ENCODE measurements at places on chromosomes 16 and 17.

- no peak for DNase-seq
Observed at GRCh38 chr16:2770057-2770951, 6.8 kb downstream of the ELOB start.

GRCh38 chr17:4136373-4136772, 6.5 kb downstream of the ZZEF1 start:
- peak; percentile 95 for DNase-seq

- peak; percentile 33 for DNase-seq
Observed at GRCh38 chr17:77373299-77374169, 232.8 kb downstream of the SEC14L1 start.

- no peak for DNase-seq
Observed at GRCh38 chr16:86945166-86945900, 367.0 kb downstream of the FOXL1 start.

GRCh38 chr16:50038286-50038685, 13.3 kb downstream of the CNEP1R1 start:
- DNase-seq = no peak

DNA sequence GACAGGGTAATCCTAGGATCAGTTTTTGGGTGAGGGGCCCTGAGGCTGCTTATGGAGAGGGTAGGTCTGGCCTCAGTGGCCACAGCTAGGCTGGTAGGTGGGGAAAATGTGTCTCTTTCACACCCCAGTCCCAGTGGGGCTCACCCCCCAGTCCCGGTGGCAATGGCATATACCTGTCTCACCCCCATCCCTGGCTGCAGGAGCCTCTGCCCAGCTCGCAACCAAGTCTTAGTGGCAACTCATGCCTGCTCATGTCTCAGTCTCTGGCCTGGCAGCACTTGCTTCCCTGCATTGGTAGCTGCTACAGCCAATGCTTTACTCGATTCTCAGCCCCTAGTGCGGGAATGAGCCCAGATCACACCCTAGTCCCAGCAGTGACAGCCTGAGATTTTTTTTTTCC, 221.5 kb downstream of the BCAS3 start:
- no peak for DNase-seq

- no peak for DNase-seq
Observed at GRCh38 chr16:20325005-20325404, 2.3 kb downstream of the GP2 start.

GRCh38 chr17:9672266-9672665, 26.9 kb downstream of the USP43 start:
- DNase-seq = no peak

DNA sequence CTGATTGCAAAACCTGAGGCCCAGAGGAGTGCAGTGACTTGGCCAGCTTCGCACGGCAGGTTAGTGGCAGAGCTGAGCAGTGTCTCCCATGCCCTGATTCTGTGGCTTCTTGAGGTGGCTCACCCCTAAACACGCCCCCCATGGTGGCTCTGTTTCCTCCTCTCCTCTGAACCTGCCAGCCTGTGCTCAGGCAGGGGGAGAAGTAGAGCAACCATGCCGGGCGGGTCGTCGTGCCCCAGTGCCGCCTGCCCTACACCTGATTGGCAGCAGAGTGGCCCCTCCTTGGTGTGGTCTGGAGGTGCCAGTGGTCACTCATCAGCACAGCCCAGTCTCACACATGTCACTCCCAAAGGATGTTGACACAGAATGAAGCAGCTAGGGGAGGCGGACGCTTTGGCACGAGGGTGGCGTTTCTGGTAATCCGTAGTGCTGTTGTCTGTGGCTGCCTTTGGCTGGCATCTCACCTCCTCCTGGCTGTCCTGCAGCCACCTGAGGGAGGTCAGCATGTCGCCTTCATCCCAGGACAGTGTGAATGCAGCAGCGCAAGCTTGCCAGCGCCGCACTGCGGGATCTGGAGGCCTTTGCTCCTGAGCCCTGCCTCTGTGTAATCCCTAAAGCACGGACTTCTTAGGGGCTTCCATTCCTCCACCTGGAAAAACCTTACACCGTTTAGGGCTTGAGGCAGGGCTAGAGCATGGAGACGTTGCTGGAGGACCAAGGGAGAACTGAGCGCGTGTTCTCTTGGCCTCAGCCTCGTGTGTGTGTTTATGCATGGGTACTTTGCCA, 294.7 kb downstream of the SEC14L1 start:
- no peak for DNase-seq

DNA sequence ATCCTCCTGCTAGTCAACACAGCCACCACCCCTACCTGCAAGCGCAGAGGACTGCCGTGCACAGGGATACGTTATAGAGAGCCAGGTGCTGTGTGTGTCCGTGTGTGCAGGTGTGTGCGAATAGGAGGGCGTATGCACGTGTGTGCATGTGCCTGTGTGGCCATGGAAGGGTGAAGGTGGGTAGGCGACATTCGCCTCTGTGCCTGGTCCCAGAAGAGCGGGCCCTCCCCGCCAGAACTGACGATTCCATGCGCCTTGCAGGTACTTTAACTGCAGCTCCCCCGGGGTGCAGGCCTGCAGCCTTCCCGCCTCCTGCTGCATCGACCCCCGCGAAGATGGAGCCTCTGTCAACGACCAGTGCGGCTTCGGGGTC, 8.7 kb downstream of the PDE6G start:
- no peak for DNase-seq

- peak; percentile 5 for DNase-seq
Observed at GRCh38 chr17:20156196-20157000, 147.2 kb downstream of the SPECC1 start.

DNA sequence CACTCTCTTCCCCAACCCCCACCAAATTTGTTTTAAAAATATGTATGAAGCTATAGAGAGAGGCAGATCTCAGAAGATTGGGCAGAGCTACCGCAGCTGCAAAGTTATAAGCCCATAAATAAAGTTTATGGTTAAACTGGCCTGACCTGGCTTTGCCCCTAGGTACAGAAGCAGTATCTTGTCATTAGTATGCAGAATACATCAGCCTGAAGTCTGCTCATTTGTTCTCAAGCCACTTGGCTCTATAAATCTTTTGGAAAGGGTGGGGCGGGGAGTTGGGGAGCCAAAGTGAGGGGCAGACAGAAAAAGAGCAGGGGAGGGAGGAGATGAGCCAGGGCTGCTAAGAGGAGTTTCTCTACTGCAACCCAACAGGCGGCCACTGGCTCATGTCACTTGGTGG, 113.2 kb downstream of the SOX9 start:
- no peak for DNase-seq

- no peak for DNase-seq
Observed at GRCh38 chr16:53084746-53085334, 30.0 kb downstream of the CHD9 start.

DNA sequence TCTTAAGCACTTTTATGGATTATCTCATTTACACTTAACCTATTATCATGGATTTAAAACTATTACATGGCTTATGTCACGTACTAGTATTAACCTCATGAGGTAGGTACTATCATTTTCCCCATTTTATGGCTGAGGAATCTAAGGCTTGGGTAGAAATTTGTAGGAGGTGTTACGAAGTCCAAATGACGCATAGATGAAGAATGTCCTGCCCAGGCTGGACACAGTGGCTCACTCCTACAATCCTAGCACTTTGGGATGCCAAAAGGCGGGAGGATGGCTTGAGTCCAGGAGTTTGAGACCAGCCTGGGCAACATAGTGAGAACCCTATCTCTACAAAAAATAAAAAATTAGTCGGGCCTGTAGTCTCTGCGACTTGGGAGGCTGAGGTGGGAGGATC, 4.8 kb upstream of the C1QL1 start:
- DNase-seq = no peak

DNA sequence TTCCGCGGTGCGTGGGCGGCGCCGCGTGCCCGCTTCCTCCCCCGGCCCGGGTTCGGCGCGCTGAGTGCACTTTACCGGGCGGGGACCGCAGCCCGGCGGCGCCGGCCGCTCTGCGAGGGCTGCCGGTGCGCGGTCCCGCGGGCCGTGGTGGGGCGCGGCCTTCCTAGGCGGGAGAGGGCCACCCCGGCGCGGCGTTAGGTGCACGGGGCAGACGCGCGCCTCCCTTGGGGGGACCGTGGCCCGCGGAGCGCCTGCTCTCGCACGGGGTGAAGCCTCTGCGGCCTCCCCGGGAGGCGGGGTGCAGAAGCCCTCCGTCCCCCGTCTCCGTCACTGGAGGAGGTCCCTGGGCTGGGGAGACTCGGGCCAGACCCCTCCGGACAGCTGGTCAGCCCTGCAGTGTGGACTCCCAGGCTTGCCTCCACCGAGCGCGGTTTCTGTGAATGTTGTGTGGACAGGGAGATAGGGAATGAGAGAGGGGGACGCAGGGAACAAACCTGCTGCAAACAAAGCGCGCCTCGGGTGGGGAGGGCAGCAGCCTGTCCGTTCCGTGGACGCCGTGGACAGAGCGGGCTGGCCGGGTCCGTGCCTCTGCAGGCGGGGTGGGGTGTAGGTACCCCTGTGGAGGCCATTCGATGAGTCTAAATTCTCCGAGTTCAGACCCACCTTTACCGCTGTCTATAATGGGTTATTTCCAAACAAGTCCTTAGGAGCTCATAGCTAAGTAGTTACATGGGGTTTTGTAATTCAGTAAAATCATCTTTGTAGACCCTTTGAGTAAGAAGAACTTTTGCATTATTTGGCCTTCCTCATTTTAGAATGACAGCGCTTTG, 721 bp downstream of the TBCD start:
- no peak for DNase-seq

GRCh38 chr16:67028167-67028695, 718 bp upstream of the CBFB start:
- DNase-seq = no peak

DNA sequence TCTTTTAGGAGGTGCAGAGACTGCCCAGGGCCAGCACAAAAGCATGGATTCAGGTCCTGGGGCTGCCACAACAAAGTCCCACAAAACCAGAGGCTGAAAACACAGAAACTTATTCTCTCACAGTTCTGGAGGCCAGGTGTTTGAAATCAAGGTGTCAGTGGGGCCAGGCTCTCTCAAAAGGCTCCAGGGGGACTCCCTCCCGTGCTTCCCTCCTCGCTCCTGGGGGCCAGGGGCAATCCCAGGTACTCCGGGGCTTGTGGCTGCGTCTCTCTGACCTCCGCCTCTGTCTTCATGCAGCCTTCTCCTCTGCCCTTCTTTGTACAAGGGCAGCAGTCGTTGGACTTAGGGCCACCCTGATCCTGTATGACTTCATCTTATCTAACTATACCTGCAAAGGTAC, 8.3 kb upstream of the RBFOX3 start:
- DNase-seq = no peak

GRCh38 chr17:45435481-45435880, 2.8 kb upstream of the ARHGAP27 start:
- no peak for DNase-seq

DNA sequence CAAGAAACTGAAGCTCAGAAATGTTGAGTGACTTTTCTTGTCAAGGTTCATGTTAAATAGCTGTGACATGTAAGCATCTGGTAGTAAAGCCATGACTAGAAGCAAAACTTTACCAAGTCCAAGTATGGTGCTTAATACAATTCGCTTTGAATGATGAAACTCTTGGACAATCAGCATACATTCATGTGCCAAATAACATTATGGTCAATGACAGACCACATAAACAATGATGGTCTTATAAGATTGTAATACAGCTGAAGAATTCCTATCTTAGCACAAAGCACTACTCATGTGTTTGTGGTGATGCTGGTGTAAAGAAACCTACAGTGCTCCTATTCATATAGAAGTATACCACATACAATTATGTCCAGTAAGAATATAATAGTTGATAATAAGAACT, 97.1 kb upstream of the RPRML start:
- no peak for DNase-seq

DNA sequence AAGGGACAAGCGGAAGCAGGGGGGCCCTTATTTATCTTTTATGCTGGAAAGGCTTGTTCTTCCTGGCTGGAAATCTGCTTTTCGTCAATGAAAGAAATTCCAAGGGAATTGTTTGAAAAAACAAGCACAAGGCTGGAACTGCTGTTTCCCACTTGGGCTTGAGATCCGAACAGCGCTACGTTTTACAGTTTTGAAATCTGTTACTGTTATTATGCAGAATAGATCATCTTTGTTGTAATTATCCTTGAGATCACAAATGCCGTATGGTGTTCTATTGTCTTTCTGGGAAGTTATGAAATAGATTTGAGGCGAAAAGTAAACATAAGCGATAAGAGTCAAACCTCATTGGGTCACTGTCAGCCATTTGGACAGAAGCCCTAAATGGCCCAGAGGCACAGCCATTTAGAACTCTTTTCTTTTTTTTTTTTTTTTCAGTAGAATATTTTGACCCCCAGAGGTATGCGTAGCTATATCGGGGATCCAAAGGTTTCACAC, 223.3 kb downstream of the IRX3 start:
- DNase-seq = no peak

- DNase-seq = no peak
Observed at GRCh38 chr17:51221322-51221721, 38.5 kb downstream of the MBTD1 start.

DNA sequence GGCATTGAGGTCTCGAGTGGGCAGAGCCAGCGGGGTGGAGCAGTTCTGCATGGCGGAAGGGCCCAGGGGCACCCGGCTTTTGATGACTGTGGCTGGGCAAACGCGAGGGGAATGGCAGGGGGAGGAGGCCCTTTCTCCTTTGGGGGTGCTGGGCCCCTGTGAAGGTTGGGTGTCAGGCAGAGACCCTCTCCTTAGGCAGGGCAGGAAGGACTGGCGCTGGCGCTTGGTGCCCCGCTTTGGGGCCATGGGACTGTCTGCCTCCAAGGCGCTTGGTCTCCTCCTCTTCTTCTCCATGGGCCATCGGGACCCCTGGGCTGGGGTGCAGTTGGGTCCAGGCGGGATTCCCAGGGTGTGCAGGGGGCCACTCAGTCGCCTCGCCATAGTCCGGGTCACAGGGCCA, 12.8 kb upstream of the GFAP start:
- DNase-seq = no peak

- no peak for DNase-seq
Observed at GRCh38 chr17:9938764-9939163, 33.7 kb upstream of the RCVRN start.

DNA sequence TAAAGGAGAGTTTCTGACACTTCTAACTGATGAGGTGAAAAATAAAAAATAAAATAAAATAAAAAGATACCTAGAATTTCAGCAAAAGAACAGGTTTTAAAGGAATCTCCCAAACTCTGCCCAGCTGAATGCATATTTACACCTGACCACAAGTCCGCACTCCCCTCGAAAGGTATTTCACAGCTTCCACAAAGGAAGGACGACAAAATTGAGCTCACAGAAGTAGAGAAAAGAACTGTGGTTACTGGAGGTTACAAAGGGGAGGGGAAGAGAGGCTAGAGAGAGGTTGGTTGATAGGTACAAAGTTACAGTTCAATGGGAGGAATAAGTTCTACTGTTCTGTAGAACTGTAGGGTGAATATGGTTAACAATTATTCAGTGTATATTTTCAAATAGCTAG, 5.0 kb downstream of the LITAF start:
- no peak for DNase-seq

Data from DMS79 (cell line).